ENCODE measurements at places on chromosomes 13 and 19.

DNA sequence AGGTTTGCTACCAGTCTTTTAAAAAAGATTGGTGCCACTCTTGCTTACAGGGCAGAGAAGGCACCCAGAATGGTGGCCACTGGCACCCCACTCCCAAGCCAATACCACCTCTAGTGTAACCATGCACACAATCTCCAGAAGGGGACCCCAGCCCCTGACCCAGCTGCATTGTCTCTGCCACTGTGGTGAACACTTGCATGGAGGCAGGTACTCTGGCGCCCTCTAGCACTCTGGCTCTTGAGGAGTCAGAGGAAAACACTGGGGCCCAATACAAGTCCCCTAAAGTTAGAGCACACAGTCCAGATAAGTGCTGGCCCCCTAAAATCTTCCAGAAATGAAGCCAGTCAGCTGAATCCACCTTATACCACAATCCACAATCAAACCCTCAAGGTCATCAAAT, 6.0 kb downstream of the ERVV-1 start:
- DNase-seq, result no peak

- DNase-seq, result no peak
Measured at GRCh38 chr19:10518444-10519361, 1.5 kb upstream of the S1PR5 start.

GRCh38 chr13:35817642-35818607, 313.3 kb downstream of the DCLK1 start:
- no peak for DNase-seq

DNA sequence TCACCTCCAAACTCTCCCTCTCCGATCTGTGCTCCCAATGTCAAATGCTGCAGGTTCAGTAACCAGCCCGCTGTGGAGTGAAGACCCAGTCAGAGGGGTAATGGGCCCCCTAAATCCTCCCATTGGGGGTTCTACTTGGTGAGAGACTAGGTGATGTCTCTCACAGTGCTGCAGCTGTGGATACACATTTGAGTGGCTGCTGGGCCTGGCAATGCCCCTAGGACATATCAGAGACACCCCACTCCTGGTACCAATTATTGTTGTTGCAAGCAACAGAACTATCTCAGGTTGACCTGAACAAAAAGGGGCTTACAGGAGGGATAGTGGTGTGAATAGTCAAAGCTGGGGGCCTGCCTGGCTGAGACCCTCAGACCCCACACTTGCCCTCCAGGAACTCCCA, 4.6 kb downstream of the MATK start:
- DNase-seq, result no peak

DNA sequence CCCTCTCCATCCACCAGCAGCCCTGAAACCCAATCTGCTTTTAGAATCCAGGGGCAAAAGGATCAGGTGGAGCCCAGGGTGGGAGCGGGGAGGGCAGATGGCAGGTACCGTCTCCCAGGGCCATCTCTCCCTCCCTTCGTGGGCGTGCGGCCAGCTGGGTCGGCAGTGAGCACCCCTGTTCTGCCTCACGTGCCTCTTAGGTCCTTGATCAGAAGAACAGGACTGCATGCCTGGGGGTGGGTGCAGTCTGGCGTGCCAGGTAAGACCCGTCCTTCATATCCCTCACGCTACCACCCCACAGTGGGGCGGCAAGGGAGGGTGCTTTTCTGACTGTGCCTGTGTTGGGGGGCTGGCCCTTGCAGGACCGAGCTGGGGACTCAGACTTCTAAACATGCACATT, 2.0 kb downstream of the SLC8A2 start:
- DNase-seq, result no peak

DNA sequence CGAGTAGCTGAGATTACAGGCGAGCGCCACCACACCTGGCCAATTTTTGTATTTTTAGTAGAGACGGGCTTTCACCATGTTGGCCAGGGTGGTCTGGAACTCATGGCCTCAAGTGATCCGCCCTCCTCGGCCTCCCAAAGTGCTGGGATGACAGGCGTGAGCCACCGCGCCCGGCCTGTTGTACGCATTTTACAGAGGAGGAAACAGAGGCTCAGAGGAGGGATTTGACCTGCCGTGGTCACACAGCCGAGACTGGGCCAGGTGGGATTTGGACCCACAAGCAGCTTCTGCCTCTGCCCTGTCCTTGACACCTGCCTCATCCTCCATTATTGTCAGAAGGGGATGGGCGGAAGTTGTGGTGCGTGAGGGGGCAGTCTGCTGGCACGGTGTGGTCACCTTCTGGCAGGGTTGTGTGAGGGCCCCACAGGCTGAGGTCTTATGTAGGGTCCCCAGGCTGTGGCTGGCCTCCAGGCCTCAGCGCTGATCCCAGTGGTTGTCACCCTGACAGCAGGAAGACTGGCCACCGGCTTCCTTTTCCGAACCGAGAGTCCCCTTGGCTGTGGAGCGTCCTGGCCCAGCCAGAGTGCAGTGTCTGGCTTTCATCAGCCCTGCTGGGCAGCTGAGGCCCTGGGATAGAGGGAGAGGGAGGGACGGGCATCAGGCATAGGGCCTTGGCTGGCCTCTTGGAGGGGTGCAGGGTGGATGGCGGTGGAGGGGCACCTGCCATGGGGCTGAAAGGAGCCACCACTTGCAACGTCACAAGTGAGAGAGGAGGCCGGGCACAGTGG, 20.3 kb downstream of the NFIC start:
- DNase-seq, result no peak

- no peak for DNase-seq
Measured at GRCh38 chr13:37791699-37792098, 77.9 kb downstream of the TRPC4 start.

- DNase-seq, result no peak
Measured at GRCh38 chr13:26873386-26873698, 112.8 kb upstream of the GPR12 start.

DNA sequence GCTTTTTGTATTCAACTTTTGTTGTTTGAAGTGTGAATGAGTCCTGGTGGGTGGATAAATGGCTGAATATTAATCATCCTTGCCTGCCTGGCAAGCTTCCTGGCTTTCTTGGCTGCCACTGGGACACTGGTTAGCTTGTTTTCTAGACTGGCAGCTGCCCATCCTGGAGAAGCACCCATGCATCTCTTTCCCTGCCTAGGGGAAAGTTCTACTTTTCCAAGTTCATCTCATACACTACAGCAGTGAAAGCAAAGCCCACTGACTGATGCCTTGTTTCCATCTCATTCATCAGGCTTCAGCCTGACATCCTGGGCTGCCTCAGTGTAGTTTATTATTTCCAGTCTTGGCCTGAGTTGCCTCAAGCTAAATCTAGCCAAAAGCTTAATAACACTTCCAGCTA, 244.8 kb downstream of the PCDH20 start:
- DNase-seq, result no peak

DNA sequence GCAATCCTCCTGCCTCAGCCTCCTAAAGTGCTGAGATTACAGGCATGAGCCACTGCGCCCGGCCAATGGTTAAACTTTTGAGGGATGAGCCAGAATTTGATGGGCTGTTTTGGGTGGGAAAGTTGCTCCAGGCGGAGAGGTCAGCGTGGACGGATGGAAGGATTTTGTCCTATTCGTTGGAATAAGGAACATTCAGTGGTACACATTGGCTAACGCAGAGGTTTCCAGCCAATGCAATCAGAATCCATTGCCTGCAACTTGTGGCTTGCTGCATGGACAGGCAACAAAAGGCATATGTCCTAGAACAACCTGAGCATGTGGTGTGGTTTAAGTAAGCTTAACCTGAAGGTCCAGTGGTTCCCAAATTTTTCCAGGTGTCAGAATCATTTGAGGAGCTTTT, 35.5 kb upstream of the C1QTNF9 start:
- DNase-seq, result no peak

GRCh38 chr13:99800951-99801350, 170.6 kb downstream of the ZIC5 start:
- no peak for DNase-seq

- peak; percentile 96 for DNase-seq
Measured at GRCh38 chr19:2167896-2168618, 4.3 kb downstream of the DOT1L start.

GRCh38 chr19:19559931-19560330, 21.9 kb downstream of the CILP2 start:
- no peak for DNase-seq

DNA sequence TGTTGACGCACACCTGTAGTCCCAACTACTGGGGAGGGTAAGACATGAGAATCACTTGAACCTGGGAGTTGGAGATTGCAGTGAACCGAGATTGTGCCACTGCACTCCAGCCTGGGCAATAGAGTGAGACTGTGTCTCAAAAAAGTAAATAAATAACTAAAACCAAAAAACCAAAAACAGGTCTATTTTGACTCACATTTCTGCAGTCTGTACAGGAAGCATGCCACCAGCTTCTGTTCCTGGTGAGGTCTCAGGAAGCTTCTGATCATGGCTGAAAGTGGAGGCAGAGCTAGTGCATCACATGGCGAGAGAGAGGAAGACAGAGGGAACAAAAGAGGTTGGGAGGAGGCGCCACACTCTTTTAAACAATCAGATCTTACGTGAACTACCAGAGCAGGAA, 142.5 kb downstream of the ITGBL1 start:
- DNase-seq, result no peak

GRCh38 chr13:52695856-52696255, 43.2 kb downstream of the SUGT1 start:
- DNase-seq, result peak; percentile 58

DNA sequence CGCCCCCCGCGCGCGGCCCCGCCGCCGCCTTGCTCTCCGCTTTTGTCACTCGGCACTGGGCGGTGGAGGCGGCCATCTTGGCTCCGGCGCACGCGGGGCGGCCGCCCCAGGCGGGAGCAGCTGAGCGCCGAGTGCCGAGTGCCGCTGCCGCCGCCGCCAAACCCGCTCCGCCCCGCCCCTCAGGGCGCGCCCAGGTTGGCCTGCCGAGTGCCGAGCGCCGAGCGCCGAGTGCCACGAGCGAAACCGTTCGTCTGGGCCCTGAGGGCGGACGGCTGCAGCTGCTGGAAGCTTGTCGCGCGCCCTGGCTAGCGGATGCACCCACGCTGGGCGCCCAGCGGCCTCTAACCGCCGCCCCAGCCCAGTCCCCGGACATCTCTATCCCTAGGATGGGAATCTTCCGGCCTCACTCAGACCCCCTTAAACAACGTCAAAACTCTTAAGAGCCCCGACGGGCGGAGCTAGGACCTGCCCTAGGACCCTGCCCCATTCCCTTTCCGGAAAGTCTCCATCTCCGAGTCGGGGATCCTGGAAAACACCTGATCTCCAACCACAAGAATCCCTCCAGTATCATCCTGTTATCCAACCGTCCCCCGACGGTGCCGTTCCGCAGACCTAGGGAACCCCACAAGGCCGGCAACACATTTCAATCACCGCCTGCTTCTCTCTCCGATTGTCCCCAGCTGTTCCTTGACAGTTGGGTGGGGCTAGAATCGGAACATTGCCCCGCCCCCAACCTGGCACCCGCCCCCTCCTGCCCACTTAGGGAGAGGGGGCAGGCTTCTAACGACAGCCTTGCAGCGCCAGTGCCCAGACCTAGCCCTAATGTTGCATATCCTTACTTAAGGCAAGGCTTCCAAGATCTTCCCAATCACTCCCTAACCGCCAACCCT, 14.1 kb upstream of the AKAP8L start:
- peak; percentile 93 for DNase-seq

DNA sequence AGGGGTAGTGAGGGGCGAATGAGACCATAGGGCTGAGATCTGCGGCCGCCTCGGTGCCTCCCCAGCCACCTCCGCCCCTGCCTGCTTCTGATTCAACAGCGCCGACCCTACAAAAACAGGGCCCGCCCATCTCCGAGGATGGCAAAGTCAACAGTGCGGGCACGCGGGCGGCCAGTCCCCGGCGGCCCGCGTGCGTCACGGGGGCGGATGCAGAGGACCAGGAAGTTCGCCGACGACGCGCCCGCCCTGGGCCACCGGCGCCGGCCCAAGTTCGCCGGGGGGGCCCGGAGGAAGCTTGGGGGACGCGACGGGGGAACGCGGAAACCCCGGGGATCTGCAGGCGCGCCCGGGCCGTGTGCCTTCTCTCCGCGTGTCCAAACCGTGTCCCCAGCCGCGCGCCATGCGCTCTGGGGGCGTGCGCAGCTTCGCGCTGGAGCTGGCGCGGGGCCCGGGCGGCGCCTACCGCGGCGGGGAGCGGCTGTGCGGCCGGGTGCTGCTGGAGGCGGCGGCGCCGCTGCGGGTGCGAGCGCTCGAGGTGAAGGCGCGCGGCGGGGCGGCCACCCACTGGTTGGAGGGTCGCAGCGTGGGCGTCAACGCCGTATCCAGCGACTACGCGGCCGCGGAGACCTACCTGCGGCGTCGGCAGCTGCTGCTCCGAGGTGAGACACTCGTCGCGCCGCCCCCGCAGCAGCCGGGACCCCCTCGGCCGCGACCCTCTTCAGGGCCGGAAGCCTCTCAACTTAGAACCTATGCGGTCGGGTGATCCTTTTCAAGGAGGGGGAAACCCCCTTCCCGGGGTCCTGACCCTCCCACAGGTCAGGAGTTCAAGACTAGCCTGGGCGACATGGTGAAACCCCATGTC, 6.8 kb upstream of the ARRDC2 start:
- peak; percentile 95 for DNase-seq

GRCh38 chr13:110442930-110443621, 118.4 kb downstream of the RAB20 start:
- no peak for DNase-seq

- DNase-seq, result no peak
Measured at GRCh38 chr13:58376349-58376748, 744.8 kb downstream of the PCDH17 start.

GRCh38 chr13:102779436-102780159, 6.0 kb upstream of the TEX30 start:
- DNase-seq, result no peak

All from inflammatory macrophage (primary cell).